HS-5 (cell line): ENCODE measurements at places on chromosomes 3 and 15.

DNA sequence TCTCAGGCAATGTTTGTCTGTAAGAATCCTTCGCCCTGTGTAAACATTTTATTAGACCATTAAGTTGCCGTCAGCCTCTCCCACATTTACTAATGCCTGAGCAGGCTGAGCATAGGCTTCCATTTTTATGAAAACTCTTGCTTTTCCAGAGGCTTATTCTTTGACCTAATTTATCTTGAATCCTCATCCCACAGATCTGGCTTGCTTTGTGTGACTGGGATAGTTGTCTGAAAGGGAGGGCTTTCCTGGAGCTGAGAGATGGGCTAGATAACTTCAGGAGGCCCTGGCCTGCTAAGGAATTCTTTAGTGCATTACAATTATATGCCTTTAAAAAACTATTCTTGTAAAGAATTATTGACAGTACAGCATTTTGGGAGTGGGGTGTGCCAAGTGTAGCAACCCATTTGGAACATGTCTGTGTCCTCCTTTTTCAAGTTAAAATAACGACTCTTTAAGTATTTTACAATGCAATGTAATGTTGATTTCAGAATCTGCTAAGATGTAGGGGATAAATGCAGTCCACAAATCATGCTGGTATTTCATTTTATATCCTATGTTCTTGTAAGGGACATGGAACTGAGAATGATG, 52.4 kb downstream of the EEFSEC start:
- DNase-seq: no peak

GRCh38 chr15:71329041-71329440, 213.8 kb downstream of the THSD4 start:
- DNase-seq: no peak

DNA sequence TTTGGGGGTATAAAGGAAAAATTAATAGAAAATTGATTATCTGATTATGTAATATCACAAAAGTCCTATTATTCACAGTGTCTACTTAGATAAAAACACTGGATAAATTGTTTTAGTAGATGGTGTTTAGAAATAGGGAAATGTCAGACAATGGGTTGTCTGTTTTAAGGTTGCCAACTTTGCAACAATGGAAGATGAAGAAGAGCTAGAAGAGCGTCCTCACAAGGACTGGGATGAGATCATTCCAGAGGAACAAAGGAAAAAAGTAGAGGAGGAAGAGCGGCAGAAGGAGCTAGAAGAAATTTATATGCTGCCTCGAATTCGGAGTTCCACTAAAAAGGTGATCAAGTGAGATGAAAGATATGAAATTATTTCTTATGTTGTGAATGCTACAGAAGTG, 84.0 kb downstream of the CHD2 start:
- no peak for DNase-seq

DNA sequence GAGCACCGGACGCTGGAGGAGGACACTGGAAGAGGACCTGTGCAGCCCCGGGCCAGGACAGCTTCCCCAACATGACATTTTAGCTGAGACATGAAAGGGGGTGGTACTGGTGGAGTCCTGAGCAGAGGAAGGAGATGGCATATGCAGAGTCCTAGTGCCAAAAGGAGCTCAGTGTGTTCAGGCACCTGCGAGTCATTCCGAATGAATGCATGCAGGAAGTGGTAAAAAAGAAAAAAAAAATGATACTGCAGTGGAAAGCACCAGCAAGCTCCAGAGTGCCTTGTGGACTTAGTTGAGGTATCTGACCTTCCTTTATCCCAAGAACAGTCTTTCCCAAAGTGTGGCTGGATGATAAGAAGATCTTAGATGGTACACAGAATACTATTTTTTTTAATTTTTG, 6.6 kb upstream of the ZNF148 start:
- peak; percentile 66 for DNase-seq

- no peak for DNase-seq
These were observed 21.4 kb downstream of the CCDC12 start for GRCh38 chr3:46955157-46955556.

GRCh38 chr3:126113733-126114442, 30.0 kb upstream of the SLC41A3 start:
- no peak for DNase-seq

DNA sequence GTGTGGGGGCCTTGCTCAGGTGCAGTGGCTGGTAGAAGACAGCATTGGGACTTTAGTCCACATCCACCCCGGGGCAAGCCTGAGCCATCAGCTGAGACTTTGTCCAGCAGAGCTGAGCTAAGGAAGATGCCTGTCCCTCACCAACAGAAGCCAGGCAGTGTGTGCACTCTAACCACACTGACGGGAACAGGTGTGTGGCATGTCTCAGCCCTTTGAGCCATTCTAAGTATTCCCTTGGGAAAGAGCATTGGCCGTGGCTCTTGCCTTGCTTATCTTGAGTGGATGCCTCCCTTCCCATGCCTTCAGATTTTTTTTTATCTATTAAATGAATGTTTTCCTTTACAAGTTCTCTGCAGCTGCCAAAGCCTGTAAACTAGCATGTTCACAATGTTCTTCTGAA, 3.5 kb downstream of the GABRA5 start:
- no peak for DNase-seq

DNA sequence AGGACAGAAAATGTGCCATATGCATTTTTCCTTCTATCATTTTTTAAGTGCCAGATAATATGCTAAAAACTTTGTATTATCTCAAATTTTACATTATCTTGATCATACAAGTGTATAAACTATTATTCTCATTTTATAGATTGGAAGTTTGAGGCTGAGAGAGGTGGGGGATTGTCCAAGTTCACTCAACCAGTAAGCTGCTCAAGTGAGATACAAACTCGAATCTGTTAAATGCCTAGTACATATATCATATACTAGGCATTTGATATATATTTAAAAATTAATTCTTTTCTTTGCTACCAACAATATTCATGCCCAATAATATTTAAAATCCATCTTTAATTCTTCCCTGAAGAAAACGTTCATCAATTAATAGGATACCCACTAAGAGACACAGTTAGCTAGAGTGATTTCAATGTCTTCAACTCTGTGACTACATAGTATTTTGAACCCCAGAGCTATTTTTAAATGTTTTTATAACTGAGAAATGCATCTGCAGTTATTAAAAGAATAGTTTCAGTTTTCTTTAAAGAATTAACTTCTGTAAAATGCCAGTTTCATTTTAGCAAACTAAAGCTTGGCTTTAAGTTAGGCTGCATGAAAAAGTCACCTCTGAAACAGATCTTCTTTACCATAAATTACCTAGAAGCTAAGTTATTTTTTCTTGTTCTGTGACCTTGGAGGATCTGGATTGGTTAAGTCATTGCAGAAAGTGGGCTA, 40.4 kb downstream of the IQCB1 start:
- no peak for DNase-seq

DNA sequence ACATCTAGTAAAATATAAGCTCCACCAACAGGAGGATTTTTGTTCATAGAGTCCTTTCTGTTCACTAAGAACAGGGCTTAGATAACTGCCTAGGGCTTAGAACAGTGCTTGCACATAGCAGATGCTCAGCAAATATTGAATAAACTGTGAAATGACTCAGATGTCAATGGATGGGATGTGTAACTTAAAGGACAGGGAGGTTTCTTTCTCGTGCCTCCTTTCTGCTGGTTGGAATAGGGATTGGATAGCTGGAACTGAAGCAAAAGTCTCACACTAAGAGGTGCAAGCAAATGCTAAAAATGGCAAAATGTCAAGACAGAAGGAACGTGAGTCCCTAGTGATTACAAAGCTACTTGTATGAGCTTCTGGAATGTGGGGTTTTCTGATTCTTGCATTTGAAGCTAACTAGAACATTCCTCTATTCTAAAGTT, 392.8 kb upstream of the WNT5A start:
- DNase-seq: no peak

DNA sequence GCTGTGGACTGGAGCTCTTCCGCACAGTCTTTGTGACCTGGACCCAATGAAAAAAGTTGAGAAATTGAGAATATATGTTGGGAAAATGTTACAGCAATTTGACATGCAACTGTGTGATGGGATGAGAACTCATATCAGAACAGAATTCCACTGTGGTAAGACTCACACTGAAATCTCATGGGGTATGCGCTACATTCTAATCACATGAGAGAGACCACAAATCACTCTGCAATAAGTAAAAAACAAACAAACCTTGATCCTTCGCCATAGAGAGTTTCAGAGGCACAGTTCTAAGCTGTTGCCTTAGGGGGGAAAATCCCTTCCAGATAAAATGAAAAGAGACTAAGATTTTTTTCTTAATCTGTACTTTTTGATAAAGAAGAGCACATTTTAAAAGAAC, 37.3 kb downstream of the LMCD1 start:
- DNase-seq: no peak

GRCh38 chr3:46675426-46675825, 18.1 kb downstream of the ALS2CL start:
- no peak for DNase-seq

- DNase-seq: peak; percentile 18
These were observed 96.3 kb downstream of the LRRC28 start for GRCh38 chr15:99347574-99347973.

DNA sequence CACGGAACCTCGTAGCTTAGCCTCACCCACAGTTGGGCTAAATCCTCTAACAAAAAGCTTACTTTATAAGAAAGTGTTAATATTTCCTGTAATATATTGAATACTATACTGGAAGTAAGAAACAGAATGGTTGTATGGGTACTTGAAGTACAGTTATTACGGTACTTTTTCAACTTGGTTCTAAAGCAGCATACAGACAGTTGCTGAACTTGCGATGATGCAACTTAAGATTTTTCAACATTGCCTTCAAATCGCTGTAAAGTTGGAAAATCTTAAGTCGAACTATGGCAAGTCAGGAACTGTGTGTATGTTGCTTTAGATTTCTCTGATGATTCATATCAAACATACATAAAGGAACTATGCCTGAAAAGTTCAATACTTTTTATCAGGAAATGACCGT, 204.4 kb upstream of the C2CD4B start:
- DNase-seq: no peak

- DNase-seq: no peak
These were observed 17.6 kb upstream of the PAQR9 start for GRCh38 chr3:142981108-142981507.

GRCh38 chr15:89125088-89125826, 37.0 kb downstream of the ABHD2 start:
- DNase-seq: no peak

GRCh38 chr3:47932421-47932820, 83.8 kb downstream of the MAP4 start:
- DNase-seq: no peak

- no peak for DNase-seq
These were observed 694.1 kb downstream of the AGBL1 start for GRCh38 chr15:86773736-86774135.

DNA sequence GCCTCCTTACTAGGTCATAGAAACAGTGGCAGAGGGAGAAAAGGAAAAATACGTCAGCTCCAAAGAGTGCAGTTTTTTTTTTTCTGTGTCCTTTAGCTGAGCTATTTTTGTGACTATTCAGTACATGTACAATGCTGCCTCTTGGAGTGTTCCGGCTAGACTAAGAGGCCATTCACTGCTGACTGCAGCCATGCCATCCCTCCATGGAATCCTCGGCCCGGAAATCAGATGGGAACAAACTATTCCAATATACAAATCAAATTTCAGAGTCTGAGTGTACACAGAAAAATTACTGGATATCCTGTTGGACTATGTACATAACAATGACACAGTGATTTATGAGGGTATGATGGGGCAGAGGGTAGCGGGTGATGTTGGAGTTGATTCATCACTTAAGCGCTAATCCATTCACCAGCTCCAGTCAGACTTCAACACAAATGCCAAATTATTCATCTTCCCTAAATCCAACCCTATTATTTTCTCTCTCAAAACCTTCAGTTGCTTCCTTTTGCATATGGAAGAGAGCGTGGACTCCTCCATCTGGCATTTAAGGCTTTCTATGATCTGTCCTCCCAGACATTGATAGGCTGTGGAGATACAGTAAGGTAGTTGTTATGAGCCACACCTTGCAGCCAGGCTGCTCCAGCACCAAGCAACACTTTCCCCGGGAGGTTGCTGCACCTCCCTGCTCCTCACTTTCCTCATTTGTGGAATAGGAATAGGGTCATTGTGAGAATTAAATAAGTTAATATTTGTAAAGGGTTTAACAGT, 109.1 kb downstream of the LPP start:
- peak; percentile 92 for DNase-seq

GRCh38 chr3:178097576-178097975, 438.7 kb upstream of the KCNMB2 start:
- DNase-seq: peak; percentile 37

- no peak for DNase-seq
These were observed 173.8 kb downstream of the TCF12 start for GRCh38 chr15:57092252-57092651.

DNA sequence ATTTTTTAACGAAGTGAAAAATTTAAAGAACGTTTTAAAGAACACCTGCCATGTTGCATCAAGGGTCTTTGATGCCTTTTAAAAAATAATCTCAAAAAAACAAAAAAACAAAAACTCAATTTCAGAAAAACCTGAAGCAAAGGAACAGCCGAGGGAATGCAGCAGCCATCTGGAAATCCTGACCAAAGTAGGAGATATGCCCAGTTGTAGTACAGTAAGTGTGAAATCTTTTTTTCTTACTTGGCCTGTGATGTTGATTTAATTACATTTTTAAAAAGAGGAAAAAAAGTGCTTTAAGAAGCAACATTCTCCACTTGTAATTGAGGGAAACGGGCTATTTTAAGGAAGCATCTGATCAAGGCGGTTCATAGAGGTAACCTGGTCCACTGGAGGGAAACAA, 213.7 kb upstream of the GAP43 start:
- no peak for DNase-seq

DNA sequence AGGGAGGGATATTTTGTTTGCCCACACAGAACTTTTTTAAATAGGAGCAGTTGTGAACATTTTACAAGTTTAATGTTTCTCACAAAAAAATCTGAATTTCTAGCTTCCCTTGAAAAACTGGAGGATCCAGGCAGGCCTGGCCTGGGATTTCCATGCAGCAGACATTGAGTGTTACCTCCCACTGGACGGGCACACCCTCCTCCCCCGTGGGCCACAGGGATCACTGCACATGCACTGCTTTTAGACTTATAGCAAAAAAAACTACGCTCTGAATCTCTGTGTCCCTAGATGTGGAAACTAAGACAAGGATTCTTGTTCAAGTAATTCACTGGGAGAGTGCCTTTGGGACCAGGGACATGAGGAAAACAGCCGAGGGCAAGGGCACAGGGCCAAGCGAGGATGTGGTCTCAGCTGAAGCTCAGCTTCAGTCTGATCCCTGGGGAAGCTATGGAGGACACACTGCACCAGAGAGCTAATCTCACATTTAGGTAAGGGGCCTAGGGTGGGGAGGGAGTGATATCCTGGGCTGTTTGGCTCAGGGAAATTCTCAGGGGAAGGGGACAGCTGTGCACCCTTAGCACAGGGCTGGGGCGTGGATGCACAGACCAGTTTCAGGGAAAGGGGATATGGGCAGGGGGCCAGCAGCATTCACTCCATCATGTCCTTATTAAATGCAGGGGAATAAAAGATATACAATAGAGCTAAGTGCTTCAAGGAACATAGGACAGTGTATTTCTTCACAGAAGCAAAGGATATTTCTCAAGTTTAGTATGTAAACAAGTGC, 46.0 kb downstream of the FSIP1 start:
- DNase-seq: no peak

GRCh38 chr3:61600195-61600594, 38.8 kb downstream of the PTPRG start:
- DNase-seq: no peak
